ENCODE measurements at places on chromosomes 13 and 19.

- DNase-seq, result no peak
These were observed 127.1 kb upstream of the SPACA7 start for GRCh38 chr13:112248862-112249592.

GRCh38 chr13:39538816-39539790 lies 63.9 kb downstream of the LHFPL6 start:
- DNase-seq, result no peak

DNA sequence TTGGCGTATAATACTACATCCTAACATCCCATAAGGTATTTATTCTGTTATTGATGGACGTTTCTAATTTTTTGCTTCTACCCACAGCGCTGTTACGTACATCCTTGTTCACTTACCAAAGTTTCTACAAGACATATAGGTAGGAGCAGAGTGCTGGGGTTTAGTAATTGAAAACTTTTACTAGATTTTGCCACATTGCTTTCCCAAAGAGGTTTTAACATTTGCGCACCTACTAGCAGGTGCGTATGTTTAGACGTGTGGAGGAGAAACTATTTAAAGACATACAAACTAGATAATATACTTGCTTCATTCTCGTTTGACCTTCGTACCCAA lies 559 bp upstream of the RPL21 start:
- no peak for DNase-seq

- no peak for DNase-seq
These were observed 45.3 kb downstream of the KLF2 start for GRCh38 chr19:16369664-16370576.

GRCh38 chr19:23436944-23437343 lies 41.7 kb upstream of the ZNF91 start:
- DNase-seq, result no peak

- DNase-seq, result no peak
These were observed 19.6 kb downstream of the CCDC8 start for GRCh38 chr19:46393456-46394401.

GRCh38 chr19:45142016-45142725 lies 18.6 kb downstream of the NKPD1 start:
- DNase-seq, result no peak

- no peak for DNase-seq
These were observed 377.2 kb downstream of the SUCLA2 start for GRCh38 chr13:47623862-47624261.

DNA sequence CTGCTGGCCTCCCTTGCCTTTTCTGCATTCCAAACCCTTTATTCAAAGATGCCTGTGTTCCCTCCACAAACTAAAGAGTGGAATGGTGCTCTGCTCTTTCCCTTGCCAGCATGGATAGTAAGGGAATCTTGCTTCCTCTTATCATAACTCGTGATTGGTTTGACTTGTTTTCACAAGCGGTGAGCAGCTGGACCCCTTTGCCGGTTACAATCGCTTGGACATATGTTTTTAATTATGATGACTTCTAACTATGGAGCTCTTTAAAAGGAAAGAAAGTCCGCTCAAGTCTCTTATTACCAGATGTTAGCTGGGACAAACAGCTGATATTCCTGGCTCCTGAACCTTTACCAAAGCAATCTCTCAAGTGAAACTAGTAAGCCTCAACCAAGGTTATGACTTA lies 1094.7 kb downstream of the UQCRFS1 start:
- DNase-seq, result no peak

GRCh38 chr19:50325310-50326100 lies 3.7 kb downstream of the KCNC3 start:
- peak; percentile 67 for DNase-seq

- DNase-seq, result peak; percentile 93
These were observed 5.8 kb downstream of the FCHO1 start for GRCh38 chr19:17757125-17757524.

- no peak for DNase-seq
These were observed 21.9 kb downstream of the RBM26 start for GRCh38 chr13:79384022-79384610.

- DNase-seq, result no peak
These were observed 933 bp downstream of the TFPT start for GRCh38 chr19:54114340-54115108.

DNA sequence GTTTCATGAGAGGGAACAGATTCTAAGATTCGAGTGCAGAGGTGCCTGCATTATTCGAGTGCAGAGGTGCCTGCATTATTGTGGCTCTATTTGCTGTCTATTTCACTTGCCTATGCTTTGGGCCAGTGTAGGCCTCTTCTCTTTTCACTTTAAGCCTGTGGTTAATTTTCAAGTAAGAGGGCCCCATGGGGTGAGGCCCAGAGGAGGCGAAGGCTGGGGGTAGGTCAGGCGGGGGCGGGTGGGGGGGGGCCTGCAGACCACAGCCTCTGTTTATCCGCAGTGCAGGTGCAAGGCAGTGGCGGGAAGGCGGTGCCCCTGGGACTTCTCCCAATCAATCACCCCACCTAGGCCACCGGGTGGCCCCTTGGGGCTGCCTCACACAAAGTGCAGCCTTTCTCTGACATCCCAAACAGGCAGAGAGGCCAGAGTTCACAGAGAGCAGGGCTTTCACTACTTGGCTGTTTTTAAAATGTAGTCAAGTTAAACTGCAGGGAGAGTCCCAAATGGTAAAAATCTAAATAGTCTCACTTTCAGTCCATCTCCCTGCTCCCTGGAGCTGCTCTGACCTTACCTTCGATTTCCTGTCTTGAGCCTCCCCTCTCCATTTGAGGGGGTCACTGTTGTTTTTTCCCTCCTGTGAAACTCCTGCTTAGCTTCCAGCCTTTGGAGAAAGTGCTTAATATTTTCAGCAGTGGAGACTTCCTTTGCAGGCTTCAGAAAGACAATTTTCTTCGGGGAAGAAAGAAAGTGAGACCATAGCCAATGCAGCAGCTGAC lies 249.0 kb downstream of the DLEU7 start:
- DNase-seq, result no peak
